NCI-H1092 (cell line): ENCODE measurements at places on chromosomes 12 and 14.

DNA sequence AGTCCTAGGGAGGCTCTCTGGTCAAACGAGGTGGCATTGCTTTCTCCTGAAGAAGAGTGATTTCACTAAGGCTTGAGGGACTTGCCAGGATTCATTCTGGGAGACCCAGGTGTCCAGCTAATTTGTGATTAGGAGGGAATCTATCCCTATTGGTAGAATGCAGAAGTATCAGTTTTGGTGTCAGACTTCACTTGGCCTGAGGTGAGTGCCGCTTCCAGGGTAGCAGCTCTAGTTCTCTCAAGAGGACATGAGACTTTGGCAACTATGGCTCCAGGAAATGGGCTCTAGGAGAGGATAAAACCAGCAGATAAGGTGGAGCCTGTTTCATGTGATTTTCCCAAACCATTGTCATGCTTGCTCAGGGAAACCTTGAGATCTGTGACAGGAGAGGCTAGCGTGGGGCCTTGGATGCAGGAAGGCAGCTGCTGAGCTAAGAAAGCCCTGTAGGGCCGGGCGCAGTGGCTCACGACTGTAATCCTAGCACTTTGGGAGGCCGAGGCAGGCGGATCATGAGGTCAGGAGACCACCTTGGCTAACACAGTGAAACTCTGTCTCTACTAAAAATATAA lies 11.6 kb upstream of the TMEM117 start:
- no peak for DNase-seq

GRCh38 chr12:11687528-11687927 lies 38.1 kb downstream of the ETV6 start:
- DNase-seq: no peak

GRCh38 chr12:94563286-94563685 lies 87.1 kb downstream of the TMCC3 start:
- no peak for DNase-seq

DNA sequence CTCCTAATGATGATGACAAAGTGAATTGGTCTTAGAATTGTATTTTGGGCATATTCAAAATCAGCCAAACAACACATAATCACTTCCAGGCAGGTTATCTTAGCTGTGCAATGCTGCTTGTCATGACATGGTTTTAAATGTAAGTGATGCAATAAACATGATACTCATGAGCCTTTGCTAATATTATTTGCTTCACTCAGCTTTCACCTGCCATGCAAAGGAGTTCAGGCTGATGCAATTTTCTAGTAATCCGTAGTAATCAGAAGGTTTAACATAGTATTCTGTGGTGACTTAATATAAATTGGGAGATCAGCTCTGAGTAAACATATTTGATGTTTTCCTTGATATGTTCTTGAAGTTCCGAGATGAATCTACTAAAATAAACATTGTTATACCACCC lies 29.1 kb downstream of the TMEM260 start:
- DNase-seq: no peak

GRCh38 chr12:50888666-50889065 lies 45.9 kb downstream of the TMPRSS12 start:
- DNase-seq: no peak

GRCh38 chr14:28673056-28673455 lies 93.5 kb upstream of the FOXG1 start:
- no peak for DNase-seq

DNA sequence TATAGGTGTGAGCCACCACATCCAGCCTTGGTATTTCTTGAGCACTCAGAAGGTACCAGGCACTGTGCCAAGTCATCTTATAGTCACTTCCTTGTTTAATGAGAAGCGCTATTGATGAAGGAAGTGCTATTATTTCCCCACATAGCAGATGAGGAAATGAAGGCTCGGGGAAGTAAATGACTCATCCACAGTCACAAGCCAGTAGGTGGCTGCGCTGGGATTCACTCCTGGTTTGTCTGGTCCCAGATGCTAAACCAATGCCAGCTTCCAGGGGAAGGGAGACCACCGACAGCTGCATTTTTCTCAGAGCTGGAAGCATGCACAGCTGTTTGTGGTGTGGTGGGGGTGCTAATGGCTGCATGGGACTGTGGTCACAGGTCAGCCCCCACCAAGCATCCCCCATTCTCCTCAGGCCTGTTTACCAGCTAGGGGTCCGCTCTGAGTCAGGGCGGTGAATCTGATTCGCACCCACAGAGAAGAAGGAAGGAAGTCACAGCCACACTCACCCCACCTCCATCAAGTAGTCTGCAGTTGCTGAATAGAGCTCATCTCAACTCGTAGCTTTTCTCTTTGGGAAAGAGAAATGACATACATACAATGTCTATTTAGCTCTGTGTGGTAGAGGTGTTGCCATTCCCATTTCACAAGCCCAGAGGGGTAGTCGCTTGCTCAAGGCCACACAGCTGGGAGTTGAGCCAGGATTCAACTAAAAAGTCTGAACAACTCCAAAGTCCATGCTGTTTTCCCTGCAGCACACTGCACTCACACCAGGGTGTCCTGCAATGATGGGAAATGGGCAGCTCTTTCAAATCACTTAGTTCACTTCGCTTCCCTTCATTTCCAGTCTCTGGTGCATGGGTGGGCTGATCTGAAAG lies 6.3 kb upstream of the LTBP2 start:
- DNase-seq: no peak
